Karpas-422 (cell line): ENCODE measurements at places on chromosomes 5 and 9. TPM values are rescaled to one million over a fixed set of nuclear protein-coding genes. Genes with fewer than 3 reads are reported as not detected.

GRCh38 chr9:18061856-18062255 lies 412.1 kb upstream of the ADAMTSL1 start:
- DNase-seq, result no peak

GRCh38 chr5:72205431-72206009 lies 98.2 kb downstream of the MAP1B start:
- no peak for DNase-seq

- peak; percentile 62 for DNase-seq
These were observed 101.9 kb downstream of the MTRR start for GRCh38 chr5:7970816-7971215.

Gene IL3
- not detected in 2 replicates for total RNA-seq

DNA sequence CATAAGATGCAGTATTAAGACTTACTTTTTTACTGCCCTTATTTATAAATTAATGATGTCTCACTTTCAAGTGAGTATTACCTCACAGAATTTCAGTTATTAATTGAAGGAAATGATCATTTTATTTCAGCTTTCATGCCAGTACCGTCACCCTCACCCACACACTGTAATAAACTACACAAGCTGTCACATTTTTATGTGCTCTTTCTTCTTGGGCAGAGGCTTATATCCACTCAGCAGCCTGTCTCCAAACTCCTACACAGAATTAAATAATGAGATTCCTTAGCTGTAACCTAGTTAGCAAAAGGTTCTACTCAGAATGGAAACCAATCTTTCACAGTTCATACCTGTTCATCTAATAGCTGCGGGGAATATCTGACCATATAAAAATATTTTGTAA lies 1915.8 kb upstream of the CDH6 start:
- DNase-seq, result no peak
